ENCODE measurements at places on chromosomes 7 and 10.

DNA sequence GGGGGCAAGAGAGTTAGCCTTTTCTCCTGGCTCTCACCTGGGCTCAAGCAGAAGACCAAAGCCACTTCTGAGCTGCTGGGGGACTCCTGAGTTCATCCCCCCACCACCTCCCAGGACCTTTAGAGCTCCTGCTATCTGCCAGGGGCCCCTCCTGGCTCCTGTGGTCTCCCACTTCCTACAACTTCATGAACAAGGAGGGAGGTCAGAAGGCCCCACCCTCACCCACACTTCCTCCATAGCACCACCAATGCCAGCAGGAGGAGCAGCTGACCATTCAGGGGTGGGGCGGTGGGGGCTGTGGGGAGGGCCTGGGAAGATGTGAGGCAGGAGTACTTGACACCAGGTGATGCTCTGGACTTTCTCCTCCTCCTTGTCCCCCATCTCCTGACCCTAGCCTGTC lies 32.6 kb upstream of the ADCYAP1R1 start:
- no peak for DNase-seq

DNA sequence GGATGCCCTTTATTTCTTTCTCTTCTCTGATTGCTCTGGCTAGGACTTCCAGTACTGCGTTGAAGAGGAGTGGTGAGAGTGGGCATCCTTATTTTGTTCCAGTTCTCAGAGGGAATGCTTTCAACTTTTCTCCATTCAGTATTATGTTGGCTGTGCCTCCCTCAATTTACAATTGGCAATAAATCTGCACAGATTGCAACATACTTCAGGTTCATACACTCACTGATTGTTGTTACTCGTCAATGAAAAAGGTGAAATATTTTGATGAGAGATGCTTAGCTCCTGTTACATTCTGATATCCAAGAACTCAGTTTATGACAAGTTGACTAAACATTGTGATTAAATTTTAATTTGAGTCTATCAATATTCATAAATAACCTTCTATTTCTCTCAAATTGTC lies 37.9 kb upstream of the DKK1 start:
- DNase-seq = no peak

DNA sequence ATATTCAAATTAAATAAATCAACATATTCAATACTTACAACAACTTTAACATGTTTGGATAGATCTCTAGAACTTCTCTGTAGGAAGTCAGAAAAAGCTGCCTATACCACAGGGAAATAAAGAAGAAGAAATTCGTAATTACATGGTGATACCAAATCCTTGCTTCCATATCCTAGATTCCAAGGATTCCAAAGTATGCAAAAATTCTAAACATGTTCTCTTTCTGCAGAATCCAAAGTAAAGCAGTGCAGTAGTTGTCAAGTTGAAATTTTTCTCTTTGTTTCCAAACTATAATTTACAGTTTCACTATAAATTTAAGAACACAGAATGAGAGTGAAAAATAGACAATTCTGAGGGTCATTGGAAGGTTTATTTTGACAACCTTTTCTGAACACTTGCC lies 233.7 kb upstream of the PTN start:
- DNase-seq = no peak

GRCh38 chr7:51949726-51950644 lies 633.4 kb upstream of the COBL start:
- DNase-seq = no peak

- DNase-seq = no peak
These were observed 4.6 kb upstream of the BLVRA start for GRCh38 chr7:43753843-43754242.
